NCI-H2227 treated with DMSO at 0.1 percent for 48 hours (cell line): ENCODE measurements at places on chromosomes 7 and 10.

DNA sequence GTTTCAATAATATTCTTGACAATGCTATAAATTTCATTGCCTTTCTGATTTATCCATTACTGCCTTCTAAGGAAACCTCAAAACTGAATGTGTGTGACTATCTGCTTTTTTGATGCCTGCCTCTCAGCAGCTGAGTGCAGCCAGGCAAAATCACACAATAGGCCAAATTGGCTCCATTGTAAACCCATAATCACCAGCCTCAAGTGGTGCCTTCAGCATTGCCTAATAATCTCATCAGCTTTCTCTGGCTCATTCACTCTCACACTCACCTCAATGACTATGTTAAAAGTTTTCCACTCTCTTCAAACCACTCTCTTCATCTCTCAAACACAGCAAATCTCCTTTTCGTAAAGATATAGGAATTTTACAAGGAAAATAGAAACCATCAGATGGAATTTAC lies 182.5 kb upstream of the COL1A2 start:
- peak; percentile 97 for DNase-seq

DNA sequence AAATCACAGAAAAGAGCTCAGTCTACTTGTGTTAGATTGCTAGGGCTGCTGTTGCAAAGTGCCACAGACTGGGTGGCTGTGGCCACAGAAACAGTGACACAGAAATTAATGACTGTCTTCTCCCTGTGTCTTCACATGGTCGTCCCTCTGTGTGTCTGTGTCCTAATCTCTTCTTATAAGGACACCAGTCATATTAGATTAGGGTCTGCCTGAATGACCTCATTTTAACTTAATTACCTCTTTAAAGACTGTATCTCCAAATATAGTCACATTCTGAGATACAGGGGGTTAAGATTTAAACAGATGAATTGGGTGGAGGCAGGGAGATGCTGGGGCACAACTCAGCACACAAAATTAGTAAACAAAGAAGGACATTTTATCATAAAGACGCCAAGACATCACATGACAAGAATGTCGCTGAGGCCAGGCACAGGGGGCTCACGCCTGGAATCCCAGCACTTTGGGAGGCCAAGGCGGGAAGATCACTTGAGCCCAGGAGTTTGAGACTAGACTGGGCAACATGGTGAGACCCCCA lies 23.3 kb upstream of the PARD3 start:
- DNase-seq, result no peak

GRCh38 chr10:71767420-71768035 lies 5.8 kb downstream of the VSIR start:
- no peak for DNase-seq

DNA sequence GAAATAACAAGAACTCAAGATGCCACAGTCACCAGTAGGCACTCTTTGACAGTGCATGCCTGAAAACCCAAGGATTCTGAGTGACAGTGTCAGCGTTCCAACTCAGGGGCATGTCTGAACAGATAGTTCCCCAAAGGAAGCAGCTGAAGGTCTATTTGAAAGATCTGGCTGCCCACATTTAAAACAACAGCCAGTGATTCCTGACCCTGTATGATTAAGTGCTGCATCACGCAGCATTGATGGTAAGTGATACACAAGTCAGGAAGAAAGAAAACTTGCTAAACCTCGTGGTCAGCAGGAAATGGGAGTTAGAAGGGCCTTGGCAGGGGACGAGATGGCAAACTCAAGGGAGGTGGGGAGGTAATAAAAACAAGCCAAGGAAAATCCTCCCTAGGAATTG lies 1013.1 kb downstream of the TYW1 start:
- no peak for DNase-seq

- DNase-seq, result no peak
Measured at GRCh38 chr10:119807960-119808697, 64.5 kb downstream of the MCMBP start.

DNA sequence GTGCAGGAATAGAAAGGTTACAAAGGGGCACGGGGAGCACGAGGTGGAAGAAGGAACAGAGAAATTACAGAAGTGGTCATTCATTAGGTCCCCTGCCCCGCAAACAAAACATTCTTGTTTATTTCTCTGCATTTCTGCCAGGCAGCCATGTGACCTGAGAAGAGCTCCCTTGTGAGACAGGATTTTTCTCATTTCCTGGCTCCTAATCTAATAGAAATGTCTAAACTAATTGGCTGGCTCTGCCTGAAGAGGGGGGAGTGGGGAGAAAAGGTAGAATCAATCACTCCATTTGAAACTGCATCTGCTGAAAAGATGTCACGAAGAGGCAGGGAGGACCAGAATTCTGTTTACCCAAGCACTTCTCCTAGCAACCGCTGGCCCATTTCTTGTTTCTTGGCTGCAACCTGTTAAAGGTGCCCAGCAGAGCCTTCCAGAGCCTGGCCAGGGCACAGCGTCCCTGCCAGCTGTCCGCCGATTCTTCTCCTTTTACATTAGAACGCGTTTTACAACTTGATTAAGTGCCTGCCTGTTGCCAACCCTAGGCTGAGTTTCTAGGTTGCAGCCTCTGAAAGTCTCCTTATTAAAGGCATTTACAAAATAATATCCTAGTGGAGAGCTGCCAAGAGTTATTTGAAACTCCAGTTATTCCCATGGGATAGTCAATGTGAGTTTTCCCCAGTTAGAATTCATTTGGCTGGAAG lies 1227.6 kb downstream of the TYW1 start:
- DNase-seq, result no peak

- no peak for DNase-seq
Measured at GRCh38 chr7:115267503-115267902, 345.6 kb downstream of the MDFIC start.

GRCh38 chr10:132407243-132407746 lies 10.3 kb downstream of the PWWP2B start:
- no peak for DNase-seq

DNA sequence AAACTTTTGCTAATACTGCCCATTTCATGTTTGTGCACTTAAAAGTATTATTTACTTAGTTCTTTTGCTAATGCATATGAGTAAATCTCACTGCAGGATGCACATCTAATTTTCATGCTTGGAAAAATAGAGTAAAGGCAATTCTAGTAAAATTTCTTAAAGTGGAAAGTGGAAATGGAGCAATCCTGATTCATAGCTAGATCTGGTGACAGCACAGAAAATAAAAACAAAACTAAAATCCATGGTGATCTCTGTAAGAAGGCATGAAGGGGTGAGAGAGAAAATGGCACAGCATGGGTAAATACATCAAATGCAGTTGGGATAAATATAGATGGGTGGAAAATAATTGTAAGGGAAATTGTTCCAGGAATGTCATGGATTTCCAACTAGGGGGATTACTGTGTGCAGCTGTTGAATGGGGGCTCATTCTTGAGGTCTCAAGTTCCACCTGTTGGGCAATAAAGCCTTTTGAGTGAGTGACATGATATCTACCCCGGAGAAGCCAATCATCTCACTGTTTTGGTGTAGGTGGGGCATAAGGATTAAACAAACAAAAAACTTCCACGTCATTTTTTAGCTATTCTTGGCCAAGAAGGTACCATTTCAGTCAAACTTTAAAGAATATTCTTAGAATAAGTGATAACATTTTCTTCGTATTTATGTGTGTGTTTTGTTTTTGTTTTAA lies 1.7 kb upstream of the MCU start:
- no peak for DNase-seq

GRCh38 chr7:31873816-31874597 lies 187.0 kb downstream of the PPP1R17 start:
- no peak for DNase-seq

DNA sequence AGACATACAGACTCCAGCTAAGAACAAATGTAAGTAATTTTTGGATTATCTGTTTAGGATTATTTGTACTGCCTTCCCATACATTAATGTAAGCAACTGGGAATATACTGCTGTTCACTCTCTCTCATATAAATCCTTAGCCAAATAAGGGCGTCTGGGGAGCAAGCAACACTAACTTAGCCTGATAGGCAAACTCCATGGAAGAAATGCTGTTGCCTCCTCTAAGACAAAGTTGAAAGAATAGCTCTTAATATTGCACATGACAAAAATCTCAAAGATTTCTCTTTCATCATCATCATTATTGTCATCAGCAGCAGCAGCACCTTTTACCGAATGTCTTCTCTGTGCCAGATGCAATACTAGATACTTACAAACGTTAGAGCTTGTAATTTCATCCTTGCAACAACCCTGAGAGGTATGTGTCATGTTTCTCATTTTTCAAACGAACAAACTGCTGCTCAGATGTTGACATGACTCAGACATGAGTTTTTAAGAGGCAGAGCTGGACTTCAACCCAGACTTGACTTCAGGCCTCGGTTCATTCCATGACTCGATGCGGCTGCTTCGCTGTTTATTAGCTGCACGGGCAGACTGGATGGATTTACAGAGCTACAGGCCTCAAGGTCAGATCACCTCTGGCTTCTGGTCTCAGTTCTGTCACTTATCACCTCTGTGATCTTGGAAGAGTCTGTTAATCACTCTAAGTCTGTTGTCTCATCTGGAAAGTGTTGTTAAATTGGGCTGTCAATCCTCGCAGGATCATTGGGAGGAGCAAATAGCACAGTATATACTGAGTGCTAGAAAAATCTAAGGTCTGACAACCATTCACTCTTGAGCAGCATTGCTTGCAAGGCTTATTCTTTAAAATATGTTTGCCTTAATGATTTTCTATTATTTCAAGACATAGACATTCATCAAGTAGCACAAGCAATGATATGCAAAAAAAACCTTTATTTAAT lies 126.3 kb upstream of the CELF2 start:
- no peak for DNase-seq

- DNase-seq, result no peak
Measured at GRCh38 chr7:133489906-133490305, 237.0 kb downstream of the EXOC4 start.

GRCh38 chr7:6579446-6579845 lies 2.2 kb downstream of the ZDHHC4 start:
- no peak for DNase-seq

DNA sequence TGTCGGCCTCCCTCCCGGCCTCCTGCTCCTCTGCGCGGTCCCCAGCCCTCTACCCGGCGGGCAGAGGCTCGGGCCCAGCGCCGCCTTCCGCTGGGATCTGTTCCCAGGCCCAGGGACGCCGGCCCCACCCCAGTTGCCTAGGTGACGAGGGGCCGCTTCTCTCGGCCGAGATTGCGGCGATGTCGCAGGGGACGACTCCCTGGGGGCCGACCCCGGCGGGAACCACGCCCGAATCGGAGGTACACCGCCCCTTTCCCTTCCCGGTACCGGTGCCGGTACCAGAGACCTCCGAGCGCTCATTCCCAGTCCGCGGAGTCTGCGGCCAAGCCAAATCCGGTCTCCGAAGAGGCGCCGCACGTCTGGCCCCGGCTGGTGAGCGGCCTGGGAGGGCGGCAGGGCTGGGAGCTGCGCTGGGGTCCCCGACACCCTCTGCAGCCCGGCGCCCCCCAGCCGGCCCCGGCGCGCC lies at the start of gene CABCOCO1:
CABCOCO1 (plus strand) TSS at position 136 of the 466 bp plus-strand sequence; CDS start at position 180, 44 bp downstream.
- peak; percentile 73 for DNase-seq

DNA sequence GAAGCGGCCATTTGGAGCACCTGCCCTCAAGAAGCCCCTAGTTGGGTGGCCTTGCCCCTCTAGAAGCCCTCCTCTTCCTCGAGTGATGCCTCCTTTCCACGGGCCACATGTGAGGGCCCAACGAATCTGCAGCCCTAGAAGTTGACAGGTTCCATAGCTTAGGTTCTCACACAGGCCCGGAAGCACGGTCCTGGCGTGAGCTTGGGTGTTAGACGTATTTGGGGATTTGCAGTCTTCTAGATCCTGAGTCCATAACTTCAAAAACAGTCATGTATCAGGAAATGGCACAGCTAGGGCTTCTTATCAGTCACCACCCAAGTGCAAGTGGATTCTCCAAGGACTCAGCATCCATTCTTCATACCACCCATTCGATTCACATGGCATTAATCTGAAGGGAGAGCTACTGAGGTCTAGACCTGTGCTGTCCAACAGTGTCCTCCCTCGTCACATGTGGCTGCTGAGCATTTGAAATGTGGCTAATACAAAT lies 477 bp upstream of the FBXW4 start:
- no peak for DNase-seq

- no peak for DNase-seq
Measured at GRCh38 chr10:102261196-102261595, 15.9 kb downstream of the GBF1 start.

- DNase-seq, result no peak
Measured at GRCh38 chr10:90959826-90960225, 38.9 kb upstream of the ANKRD1 start.

DNA sequence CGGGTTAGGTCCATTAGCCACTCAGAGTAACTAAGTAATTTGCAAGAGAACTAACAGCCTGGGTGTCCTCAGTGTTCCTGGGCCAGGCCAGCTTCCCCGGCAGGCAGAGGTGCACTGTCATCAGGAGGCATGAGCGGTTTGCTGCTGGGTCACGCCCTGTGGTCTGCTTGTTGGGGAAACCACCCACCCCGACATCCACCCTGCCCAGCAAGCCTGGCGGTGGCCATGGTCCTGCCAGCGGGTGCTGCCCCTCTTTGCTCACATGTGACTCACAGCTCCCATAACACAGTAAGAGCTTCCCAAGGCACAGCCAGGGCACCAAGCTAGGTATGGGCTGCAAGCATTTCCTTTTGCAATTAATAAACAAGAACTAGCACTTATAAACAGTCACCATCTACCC lies 75.9 kb downstream of the RGS10 start:
- DNase-seq, result no peak

- no peak for DNase-seq
Measured at GRCh38 chr7:51226063-51226755, 90.4 kb downstream of the COBL start.

DNA sequence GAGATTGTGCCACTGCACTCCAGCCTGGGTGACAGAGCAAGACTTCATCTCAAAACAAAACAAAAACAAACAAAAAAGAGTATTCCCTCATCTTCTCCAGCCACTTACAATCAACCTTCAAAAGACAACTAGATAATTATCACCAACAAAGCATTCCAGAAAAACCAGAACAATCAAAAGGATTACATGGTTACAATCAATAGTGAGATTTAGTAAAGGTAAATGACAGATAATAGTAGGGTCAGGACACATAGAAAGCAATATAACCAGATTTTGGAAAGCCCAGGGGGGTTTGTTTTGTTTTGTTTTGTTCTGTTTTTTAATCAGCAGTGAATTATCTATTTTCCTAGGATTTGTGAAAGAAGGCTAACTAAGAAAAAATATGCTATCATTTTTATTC lies 91.0 kb upstream of the PTN start:
- DNase-seq, result no peak

DNA sequence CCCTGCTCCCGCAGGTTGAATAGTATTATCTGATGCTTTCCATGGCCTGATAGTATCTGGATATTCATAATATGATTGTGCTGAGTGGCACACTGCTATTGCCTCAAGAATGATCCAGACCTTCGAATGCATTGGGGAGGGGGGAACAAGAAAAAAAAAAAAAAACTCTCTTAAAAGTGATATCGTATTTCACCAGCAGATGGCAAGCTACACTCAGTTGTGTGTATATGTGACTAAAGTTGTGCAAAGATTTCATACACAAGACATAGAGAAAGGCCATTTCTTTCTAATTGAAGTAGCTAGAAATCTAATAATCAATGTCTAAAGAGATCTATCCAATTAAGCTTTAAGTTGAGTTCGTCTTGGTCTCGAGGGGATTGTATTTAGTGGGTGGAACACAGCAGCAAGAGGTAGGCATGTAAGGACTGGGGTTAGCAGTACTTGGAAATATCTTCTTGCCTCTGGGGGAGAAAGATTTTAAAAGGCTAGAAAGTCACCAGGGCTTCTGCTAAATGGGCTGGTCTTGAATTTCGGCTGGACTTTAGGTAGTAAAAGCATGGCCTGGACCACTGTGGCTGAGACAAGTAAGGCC lies 15.3 kb downstream of the SFRP4 start:
- no peak for DNase-seq
